ENCODE measurements at places on chromosomes 6 and 20.

DNA sequence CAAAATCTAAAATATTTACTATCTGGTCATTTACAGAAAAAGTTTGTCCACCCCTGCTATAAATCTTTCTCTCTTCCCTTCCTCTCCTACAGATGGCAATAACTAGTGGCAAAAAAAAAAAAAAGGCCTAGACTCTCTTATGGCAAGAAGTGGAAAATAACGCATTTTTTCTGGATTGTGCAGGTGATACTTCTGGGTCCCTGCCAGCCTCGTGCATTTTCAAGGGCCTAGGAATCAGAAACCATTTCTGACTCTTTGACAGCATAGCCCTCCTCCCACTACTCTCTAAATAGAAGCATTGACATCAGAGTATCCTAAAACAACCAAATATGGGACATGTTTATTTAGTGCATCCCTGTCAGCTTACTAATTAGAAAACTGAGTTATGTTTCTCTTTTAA lies 251.0 kb downstream of the KHDC1L start:
- DNase-seq: no peak

GRCh38 chr20:18717062-18717461 lies 96.5 kb upstream of the SCP2D1 start:
- DNase-seq: no peak

GRCh38 chr6:99471638-99472037 lies 43.6 kb downstream of the USP45 start:
- DNase-seq: no peak

DNA sequence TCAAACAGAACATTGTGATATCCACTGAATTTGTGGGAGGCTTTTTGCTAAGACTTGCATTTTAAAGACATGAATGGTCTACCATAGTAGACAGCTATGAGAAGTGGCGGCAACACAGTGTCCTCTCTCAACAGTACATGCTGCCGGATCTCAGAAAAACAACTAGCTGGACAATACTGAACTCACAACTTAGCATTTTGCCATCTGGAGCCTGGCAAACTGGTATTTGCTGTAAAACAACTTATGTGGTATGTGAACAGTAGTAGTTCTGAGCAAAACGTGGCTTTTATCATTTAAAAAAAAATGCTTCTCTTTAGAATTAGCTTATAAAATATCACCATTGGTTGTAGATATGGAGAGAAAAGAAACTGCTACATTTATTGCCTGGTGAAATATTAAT lies 3.3 kb upstream of the PXDC1 start:
- no peak for DNase-seq

DNA sequence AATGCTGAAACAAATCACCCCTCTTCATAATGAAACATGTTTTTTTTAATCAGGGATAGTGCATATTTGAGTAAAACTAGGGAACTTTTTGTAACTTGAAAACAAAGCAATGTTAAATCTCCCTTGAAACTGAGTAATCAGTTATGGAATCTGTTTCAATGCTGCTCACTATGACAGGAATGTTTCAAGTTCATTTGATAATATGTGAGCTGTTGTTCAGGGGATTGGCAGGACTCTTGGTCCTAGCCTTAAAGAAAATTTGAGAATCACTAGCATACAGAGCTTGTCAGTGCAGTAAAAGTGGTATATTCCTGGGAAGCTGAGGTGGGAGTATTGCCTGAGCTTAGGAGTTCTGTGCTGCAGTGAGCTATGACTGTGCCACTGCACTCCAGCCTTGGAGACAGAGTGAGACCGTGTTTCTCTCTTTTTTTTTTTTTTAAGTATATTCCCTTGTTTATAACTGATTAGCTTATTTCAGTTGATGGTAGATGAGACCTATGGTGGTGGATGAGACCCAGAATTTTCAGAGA lies 21.6 kb upstream of the CALHM6 start:
- DNase-seq: no peak

DNA sequence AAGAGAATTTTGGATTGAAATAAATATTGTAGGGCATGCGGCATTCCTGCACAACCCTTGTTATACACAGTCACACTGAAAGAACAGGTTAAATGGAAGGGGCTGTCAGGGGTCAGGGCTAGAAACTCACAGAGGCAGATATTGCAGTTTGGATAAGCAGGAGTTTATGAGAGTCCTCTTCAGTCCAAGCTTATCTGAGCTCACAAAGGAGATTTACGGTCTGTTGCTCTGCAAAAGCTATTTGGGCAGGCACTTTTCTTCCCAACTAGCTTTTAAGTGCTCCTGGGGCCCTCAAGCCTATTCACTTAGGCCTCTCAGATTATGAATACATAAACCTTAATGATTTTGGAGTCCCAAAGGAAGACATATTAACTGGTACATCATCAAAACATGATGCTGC lies 156.2 kb downstream of the SOX4 start:
- no peak for DNase-seq

GRCh38 chr20:4091490-4092479 lies 76.4 kb upstream of the RNF24 start:
- DNase-seq: no peak

GRCh38 chr6:52381249-52381648 lies 19.3 kb downstream of the PAQR8 start:
- no peak for DNase-seq

DNA sequence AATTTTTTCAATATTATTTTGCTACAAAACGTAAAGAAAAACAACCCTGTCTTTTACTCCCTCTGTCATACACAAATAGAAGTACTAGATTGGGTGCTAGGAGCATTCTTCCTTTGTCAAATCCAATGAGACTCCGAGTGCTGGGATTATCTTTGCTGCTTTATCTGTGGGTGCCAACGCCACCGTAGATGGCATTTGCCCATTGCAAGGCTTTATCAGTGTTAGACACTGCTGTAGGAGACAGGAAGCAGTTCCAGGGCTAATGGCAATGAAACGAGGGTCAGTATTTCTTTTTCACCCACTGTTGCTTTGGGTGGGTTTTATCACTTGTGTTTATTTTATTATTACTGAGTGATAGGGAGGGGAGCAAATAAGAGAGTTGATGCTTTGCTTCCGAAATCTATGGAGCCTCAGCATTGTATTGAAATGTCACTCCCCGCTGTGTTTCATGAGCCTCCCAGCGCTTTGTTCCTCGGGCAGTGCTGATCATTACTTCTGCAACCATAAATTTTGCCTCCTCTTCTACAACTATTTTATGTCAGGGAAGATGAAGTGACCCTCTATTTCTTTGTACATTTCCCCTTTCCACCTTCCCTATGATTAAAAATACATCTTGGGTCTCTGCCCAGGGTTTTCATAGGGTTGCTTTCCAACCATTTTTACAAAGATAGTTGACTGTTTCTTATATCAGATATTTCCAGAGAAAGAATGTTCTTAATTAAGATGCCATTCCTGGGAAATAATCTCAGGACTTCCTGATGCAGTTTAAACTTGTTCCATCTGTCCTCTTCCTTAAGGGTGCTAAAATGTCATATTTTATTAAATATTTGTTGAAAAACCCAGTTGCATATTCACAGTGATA lies 86.7 kb upstream of the LAMP5 start:
- no peak for DNase-seq

- no peak for DNase-seq
These were observed 41.7 kb downstream of the FRK start for GRCh38 chr6:116018976-116019375.
